NCI-H2081 (cell line): ENCODE measurements at places on chromosomes 1 and 21.

DNA sequence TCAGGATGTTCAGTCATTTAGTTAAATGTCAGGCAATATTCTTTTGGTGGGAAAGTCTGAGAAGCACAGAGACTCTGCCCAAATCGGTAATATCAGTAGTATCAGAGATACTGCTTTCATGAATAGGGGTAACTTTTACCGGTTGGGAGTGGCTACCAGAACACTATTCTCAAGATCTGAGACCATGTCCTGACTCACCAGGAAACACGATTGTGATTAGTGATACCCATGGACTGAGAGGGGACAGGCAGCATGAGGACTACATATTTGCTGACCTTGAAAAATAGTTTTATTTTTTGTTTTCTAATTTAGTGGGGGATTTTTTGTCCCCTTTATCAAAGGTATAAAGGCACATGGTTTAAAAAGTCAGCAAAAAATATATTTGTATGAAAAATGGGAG lies 76.0 kb upstream of the NEK2 start:
- DNase-seq, result no peak

- no peak for DNase-seq
These were observed 54.4 kb upstream of the EDN2 start for GRCh38 chr1:41538741-41539417.

DNA sequence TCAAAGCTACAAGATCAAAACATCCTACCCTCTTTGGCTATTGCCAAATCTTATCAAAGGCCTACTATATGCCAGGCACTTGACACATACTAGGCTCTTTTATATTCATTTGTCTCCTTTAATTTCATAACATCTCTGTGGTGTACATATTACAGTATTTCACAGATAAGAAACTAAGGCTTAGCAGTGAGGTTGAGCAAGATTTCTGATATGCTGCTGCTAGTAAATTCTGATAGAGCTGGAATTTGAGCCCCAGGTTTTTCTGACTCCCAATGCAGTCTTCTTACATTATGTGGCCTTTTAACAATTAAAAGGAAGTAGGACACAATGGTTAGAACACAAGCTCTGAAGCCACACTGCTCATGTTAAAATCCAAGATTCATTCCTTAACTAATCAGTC lies 16.8 kb downstream of the CCDC185 start:
- no peak for DNase-seq

DNA sequence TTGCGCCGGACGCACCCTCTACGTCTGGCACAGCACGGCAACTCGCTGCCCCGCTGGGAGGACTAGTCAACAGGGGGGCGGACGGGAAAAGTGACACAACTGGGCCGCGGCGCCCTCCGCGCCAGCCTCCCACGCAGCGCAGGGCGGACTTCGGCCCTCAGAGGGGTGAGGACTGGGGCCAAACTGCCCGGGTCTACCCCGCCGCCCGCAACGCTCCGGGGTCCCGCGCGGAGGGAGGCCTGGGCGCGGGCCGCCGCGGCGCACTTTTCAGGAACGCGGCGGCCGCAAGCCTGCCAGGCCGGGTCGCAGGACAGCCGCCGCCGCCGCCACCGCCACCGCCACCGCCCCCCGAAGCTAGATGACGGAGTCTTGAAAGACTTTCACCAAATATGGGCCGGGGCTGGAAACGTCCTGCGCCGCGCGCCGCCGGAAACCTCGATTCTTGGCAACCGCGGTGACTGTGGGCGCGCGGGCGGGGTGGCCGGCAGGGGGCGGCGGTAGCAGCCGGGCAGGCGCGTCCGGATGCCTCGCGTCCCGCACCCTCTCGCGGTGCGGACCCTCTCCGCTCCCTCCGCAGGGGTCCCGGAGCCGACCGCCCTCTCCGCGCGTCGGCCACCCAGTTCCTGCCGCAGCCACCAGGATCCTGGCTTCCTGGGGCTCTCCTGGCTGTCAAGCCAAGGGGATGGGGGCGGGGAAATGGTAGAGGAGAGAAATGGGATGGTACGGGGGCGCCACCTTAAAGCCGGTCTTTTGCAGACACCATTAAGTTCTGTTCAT lies 3.7 kb upstream of the CCN1 start:
- DNase-seq, result peak; percentile 29

DNA sequence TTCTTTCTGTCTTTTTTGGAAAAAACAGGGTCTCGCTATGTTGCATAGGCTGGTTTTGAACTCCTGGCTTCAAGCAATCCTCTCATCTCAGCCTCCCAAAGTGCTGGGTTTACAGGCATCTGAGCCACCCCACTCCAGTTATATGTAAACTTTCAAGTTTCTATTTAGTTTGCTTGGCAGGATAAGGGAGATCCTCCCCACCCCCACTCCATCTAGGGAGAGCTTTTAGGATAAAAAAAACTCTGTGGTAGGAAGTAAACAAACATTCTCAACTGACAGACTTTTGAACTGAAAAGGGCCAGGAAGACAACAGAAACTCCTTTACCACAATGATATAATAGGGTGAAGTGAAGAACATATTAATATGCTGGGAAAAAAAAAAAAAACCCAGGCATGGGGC lies 41.0 kb upstream of the ZNF326 start:
- no peak for DNase-seq

DNA sequence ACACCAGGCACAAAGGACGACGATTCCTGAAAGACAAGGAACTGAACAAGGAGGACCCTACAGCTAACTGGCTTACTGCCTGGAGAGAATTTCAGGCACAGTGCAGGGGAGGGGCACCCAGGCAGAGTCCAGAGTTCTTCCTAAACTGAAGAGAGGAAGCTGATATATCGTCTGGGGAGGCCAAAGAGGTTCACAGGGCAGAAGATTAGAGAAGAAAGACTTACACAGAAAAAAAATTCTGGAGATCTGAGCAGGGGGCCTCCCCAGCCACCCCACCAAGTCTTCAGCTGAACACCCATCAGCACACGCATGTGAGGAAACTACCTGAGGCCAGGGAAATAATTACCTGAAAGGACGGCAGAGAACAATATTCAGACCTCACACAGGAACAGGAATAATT lies 24.6 kb downstream of the SORT1 start:
- no peak for DNase-seq

DNA sequence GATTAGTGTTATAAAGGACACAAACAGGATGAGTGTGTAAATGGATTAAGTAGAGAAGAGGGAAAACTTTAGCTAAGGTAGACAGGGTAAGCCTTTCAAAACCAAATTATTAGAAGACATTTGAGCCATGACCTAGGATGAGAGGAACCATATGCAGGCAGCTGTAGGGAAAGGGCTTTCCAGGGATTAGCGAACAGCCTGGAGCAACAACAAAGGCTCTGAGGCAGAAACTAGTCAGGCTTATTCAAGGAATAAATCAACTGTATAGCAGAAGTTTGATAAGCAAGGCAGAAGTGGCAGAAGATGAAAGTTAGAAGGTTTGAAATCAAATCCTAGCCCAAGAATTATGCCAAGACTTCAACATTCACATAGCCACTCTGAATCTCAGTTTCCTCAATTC lies 21.3 kb downstream of the AIDA start:
- no peak for DNase-seq

DNA sequence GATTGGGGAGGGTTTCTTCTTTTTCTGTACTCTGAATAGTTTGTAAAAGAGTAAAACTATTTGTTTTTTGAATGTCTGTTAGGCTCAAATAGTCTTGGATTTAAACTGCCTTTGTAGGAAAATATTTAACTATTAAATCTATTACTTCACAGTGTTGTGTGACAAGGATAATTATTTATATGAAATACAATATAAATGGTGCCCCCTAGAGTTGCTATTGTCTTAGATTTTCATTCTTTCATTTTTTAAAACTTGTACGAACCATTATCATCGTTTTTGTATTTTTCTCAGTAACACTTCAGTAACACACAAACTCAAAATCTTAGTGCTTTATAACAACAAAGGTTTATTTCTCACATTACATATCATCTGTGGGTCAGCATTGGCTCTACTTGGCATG lies 37.4 kb downstream of the C1orf185 start:
- no peak for DNase-seq

DNA sequence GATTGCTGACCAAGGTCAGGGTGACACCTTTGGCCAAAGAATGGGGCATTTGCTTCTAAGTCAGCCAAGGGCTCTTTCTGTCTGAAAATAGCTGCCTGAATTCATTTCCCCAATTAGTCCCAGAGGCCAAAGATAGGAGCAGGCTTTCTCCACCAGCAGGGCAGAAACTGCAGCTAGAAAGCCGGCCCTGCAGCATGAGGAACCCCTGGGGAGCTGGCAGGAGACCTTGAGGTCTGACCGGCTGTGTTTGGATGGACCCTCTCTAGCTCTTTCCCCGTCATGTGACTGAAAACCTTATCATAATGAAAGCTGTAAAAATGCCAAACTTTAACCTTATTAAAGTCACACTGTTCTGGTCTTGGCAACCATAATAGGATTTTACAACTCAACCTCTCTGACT lies 93.4 kb downstream of the CD58 start:
- no peak for DNase-seq

DNA sequence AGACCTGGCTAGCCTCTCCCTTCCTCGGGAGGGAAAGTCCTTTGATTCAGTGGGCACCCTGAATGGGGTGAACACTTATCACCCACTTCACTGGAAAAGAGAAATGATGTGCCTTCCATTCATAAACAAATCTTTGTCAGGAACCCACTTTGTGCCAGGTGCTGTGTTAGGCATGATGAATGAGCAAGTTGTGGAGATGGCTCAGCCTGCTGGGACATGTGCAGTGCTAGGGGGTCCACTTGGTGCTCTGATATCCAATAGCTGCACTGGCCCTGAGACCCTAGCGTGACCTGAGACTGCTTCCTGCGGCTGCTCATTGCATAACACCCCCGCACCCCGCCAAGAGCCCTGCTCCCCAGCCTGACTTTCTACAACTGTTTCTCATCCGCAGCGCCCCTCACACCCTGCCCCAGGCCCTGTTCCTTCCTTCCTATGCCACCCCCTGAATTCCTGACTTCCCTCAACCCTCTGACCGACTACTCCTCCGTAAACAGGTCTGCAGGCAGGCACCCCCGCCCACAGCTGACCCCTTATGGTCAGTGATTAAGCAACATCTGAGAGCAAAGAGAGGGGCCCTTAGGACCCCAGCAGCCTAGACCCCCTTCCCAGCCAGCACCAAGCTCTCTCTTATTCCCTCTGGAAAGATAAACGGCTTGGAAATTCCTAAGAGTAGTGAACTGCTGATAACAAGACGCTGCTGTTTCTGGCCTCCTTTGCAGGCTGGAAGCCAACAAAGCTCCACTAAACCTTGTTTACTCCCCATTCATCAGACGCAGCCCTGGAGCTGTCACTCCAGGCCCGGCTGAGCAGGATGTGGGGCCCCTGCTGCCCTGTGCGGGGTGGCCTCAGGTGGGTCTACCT lies 12.9 kb downstream of the CSRP1 start:
- no peak for DNase-seq

DNA sequence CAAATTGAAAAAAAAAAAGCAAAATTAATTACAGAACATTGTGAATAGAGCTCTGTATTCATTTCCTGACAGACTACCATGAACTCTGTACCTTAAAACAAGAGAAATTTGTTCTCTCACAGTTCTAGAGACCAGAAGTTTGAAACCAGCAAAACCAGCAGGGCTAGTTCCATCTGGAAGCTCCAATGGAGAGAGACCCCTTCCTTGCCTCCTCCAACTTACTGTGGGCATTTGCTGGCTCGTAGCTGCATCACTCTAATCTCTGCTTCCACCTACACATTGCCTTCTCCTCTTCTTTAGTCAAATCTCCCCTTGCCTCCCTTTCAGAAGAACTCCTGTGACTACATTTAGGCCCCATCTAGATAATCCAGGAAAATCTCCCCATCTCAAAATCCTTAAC lies 56.5 kb downstream of the SYDE2 start:
- no peak for DNase-seq

DNA sequence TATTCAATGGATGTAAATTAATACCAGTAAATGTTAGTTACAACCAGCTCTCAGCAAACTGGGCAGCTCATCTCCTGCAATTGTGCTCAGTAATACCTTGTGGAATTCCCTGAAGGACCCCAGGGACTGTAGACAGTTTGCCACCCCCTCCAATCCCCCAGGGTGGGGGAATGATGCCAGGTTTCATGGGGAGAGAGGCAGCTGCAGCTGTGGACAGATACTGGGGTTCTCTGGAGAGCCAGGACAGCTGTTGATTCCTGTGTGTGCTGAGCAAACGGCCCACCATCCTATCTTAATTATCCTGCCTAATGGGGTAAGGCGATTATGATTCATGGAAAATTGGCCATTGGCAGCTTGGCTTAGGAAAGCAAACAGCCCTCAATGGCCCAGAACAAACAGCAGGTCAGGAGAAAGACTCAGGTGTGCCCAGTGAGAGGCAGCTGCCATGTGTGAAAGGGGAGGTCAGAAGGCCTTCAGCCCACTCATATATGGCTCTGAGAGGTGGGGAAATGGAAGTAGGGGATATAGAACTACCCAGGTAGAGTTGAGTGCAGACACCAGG lies 148.9 kb upstream of the CTTNBP2NL start:
- DNase-seq, result peak; percentile 86
